HL-60 (cell line): ENCODE measurements at places on chromosomes 2 and 18.
A peak's percentile ranks its signal among the peaks of the same experiment; 100 is the strongest.

DNA sequence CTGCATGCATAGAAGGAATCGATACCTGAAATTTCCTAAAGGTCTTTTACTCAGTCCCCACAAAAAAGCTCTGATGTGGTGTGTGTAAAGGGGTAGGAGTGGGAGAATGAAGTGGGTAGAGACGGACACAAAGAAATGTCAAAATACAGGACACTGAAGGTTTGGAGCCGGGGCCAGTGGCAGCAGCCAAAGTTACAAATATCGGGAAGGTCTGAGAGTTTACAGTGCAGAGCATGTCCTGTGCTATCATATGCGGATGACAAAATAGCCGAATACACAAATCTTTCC is 89.9 kb upstream of the STON1 start:
- DNase-seq = no peak

DNA sequence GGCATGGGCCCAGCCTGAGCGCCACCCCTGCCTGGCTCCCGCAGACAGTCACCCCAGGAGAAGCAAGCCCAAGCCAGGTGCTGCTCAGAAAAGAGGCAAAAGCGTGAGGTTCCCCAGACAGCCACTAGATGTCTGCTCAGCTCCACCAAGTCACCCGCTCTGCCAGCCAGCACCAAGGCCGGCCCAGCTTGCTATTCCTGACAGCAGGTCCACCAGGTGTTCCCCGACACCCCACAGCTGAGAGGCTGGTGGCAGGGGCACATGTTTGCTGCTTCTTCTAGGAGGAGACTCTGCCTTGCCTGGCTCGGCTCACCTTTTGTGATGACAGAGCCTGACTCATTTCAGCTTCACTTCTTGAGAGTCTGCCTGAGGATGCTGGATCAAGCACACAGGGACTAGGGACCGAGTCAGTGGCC is 206.7 kb downstream of the MGAT5 start:
- peak; percentile 54 for DNase-seq

DNA sequence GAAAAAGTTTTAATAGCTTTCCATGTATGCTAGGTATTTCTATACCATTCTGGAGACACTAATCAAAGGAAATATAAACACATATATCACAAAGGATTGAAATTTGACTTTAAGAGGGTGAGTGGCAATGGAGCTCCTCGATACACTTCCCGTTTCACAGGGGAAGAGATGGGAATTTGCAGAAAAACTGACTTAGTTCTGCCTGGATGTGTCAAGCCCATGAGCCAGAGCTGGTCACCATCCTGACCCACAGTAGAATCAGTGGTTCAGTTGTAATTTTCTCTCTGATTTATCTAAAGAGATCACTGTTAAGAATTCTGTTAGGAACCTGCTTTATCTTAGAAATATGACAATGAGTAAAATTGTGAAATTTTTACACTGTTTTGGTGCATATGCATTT is 34.2 kb downstream of the PLCL1 start:
- DNase-seq = no peak

- DNase-seq = no peak
Measured at GRCh38 chr2:207123335-207123744, 42.4 kb downstream of the KLF7 start.

DNA sequence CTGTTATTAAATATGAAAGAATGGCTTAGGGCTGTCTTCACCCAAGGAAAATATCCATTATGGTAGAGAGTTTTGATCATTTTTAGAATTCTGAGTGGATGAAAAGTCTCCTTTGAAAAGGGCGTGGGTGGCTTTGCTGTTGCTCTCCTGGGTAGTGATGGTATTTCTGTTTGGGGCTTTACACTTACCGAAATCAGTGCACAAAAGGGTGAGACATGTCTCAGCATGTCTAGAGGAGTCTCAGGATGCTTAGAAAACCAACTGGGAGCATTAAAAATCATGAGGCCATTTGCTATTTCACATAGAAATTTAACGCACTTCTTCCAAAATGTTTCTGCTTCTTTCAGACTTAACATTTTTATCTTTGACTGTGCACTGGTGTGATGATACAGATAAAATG is 49.6 kb downstream of the ZCCHC2 start:
- DNase-seq = no peak

- no peak for DNase-seq
Measured at GRCh38 chr2:119306196-119306590, 60.4 kb downstream of the C2orf76 start.

GRCh38 chr2:20526708-20527107 is 79.8 kb downstream of the RHOB start:
- no peak for DNase-seq

DNA sequence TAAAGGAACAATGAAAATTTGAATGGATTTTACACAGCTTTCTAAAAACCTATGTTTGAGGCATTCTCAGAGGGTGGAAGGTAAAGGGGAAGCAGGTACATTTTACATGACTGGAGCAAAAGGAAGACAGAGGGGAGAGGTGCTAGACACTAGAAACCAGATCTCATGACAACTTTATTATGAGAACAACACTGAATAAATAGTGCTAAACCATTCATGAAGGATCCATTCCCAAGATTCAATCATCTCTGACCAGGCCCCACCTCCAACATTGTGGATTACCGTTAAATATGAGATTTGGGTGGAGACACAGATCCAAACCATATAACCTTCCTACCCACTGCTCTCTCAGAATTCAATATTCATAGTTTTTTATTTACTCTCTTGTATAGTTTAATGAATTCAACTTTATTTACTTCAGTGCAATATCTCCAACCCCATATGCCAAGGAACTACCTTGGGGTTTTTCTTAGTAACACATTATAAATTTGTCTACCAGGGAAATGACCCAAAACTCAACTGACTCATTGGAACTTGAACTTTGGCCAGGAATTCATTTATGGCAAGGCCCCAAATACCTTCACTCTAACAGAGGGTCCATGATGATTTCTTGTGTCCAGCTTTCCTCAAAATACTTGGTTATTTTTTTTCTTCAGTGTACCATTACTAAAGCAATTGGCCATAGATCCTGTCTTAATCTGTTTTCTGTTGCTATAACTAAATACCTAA is 317.8 kb downstream of the GULP1 start:
- DNase-seq = no peak

DNA sequence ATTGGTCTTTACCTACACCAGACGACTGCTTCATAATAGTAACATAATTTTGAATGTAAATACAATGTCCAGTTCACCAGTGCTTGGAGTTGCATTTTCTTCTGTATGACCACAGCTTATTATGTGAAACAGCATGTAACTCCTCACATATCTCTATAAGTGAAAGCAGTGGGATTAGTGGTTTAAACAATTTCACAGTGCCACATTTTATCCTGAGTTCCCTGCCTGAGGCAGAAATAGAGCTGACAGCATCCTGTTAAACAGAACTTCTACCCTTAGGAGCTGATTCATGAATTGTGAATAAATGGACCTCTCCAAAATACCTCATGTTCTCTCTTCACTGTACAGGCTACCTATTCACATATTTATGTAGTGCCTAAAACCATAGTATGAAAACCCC is 542.3 kb upstream of the VWC2L start:
- no peak for DNase-seq

- no peak for DNase-seq
Measured at GRCh38 chr2:27042985-27043634, 8.4 kb upstream of the AGBL5 start.

- DNase-seq = no peak
Measured at GRCh38 chr2:113225263-113226259, 51.8 kb downstream of the PSD4 start.

GRCh38 chr2:182077448-182078142 is 91.9 kb downstream of the PPP1R1C start:
- peak; percentile 48 for DNase-seq

DNA sequence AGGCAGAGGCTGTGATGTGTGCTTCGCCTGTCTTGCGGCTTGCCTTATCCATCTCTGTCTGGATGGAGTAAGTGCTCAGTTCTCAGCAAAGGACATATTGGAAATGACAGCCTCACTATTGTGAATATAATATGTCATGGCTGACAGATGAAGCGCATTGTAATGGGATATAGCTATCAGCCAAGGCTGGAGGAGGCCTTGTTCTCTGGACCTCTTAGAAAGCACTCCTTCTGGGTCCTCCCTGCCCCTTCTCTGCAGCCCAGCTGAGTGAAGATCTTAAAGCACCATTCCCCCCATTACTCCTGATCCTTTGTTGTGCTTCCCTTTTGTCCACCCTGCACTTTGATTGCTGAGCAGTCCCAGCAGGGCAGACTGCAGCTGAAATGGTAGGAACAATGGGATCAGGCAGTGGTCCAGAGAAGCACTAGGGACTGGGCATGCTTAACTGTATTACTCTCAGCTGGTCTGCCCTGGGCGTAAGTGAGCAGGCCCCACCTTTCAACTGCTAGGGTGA is 265.3 kb downstream of the SETBP1 start:
- DNase-seq = no peak

- peak; percentile 23 for DNase-seq
Measured at GRCh38 chr18:56541793-56542192, 96.6 kb downstream of the TXNL1 start.

DNA sequence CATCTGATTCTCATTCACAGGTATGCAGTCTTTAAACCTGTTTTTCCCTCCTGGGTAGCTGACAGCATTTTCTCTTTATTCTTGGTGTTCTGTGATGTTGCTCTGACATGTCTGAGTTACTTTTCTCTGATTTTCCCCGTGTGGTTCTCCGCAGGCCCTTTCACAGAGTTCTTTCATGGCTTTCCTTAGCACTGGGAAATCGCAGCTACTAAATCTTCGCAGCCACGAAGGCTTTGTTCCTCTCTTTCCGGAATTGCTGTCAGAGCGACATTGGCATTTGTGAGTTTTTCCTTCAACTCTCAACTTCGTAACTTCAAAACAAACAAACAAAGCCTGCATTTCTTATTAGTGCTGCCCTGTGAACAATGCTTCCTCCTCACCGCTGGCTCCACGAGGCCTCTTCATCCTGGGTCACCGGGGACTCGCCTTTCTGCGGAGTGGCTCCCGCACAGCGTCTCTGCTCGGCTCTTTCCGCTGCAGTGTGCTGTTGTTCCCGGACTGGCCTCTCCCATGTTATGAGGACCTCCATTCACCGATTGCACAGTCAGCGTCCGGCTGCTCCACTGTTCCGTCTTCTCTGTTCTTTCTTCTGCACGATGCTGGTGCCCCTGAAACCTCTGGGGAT is 16.1 kb downstream of the COLEC11 start:
- no peak for DNase-seq

- DNase-seq = no peak
Measured at GRCh38 chr2:189013031-189013430, 38.9 kb downstream of the COL3A1 start.

DNA sequence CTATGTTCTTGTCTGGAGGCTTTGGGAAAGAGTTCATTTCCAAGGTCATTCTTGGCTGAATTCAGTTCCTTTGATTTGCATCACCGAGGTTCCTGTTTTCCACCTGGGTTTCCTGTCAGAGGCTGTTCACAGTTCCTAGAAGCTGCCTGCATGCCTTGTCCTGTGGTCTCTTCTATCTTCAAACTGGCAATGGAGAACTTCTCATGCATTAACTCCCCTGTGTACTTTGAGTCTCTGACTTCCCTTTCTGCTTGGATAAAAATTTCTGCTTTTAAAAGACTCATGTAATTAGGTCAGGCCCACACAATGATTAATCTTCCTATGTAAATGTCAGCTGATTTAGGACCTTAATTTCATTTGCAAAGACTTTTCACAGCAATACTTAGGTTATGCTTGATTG is 499.3 kb upstream of the FANCL start:
- DNase-seq = peak; percentile 2

DNA sequence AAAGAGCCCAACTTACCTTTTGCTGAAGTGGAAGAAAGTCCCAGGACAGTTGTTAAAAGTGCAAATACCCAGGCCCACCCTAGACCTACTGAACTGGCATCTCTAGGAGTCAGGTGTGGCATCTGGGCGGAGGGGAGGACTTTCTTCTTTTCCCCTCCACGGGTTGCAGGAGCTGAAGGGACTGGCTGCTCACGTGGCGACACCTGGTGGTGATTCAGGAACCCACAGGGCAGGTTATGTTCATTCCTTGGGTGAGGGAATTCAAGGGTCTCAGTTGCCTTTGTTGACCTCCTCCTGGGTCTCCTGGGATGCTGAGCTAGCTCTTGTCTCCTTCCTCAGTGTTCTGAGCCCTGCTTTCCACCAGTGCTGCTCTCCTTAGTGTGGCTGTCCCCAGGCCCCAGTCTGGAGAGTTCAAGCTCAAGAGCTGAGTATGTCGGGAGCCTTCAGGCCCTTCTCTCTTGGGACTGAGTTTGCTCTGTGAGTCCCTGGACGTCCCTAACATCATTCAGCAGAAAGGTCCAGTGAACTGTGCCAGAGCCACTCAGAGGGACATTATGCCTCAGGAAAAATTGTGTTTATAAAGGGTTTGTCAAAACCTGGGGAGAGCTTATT is 56.9 kb downstream of the DYSF start:
- no peak for DNase-seq

DNA sequence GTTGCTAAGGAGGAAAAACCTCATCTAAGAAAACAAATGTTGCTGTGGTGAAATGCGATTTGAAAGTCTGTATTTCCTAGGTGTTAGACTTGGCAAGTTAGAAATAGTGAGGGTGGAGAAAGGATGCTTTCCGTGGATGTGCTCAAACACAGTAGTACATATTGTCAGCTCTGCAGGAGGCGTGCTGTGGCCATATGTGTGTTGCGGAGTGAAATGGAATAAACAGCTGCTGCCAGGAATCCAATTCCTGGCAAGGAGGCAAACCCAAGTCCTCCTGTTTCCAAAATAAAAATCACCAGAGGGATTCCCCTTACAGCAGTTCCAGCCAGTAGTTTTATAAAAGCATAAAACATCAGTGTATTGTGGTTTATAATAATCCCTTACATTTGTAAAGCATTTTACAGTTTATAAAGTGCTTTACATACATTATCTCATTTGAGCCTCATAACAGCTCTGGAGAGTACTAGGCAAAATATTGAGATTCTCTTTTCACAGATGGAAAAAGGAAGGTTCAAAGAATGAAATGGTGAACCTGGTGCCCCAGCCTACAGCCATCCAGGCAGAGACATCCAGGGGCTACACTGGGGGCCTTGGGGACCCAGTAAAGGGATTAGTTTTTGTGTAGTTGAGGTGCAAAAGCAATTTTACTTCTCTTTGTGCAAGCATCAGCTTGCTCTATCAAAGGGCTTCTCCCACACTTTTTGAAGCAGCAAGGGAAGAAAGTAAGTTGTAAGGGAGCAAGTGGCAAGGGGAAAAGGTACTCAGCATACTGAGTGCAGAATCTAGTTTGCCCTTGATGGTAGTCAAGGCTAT is 206.0 kb downstream of the AGPS start:
- DNase-seq = no peak

GRCh38 chr2:111705711-111706336 is 178.2 kb downstream of the ANAPC1 start:
- peak; percentile 81 for DNase-seq

- no peak for DNase-seq
Measured at GRCh38 chr2:129281791-129282530, 697.5 kb upstream of the RAB6C start.

- DNase-seq = no peak
Measured at GRCh38 chr2:241189856-241190201, 1.4 kb downstream of the ANO7 start.
